Placental pericyte (primary cell): ENCODE measurements at places on chromosomes 12 and 14. TPM values are rescaled to one million over a fixed set of nuclear protein-coding genes. Genes with fewer than 3 reads are reported as not detected.

CYP27B1 gene
- total RNA-seq: 1.1 and 2.3 TPM in 2 replicates

ZNF839 gene
- 8.8 and 10.9 TPM in 2 replicates for total RNA-seq

LRRC10 gene
- total RNA-seq: not detected in 2 replicates

RIPK3 gene
- total RNA-seq: not detected in 2 replicates

PLEKHG7 gene
- not detected in 2 replicates for total RNA-seq

CIROP gene
- total RNA-seq: not detected in 2 replicates

CD163 gene
- total RNA-seq: 0.43 TPM in 1 of 2 replicates, not detected in the other

SYNDIG1L gene
- total RNA-seq: not detected in 2 replicates

PAPOLA gene
- total RNA-seq: 100 and 140 TPM in 2 replicates

TMTC2 gene
- 0.44 and 1.1 TPM in 2 replicates for total RNA-seq

RNF10 gene
- total RNA-seq: 114 and 200 TPM in 2 replicates

PTCSC3 gene
- total RNA-seq: not detected in 2 replicates

ETFBKMT gene
- total RNA-seq: 1.5 and 3.1 TPM in 2 replicates
